Gastrocnemius medialis (tissue), 4 donors: ENCODE measurements at places on chromosomes 13 and 19. TPM values are rescaled to one million over a fixed set of nuclear protein-coding genes. Genes with fewer than 3 reads are reported as not detected.

DNA sequence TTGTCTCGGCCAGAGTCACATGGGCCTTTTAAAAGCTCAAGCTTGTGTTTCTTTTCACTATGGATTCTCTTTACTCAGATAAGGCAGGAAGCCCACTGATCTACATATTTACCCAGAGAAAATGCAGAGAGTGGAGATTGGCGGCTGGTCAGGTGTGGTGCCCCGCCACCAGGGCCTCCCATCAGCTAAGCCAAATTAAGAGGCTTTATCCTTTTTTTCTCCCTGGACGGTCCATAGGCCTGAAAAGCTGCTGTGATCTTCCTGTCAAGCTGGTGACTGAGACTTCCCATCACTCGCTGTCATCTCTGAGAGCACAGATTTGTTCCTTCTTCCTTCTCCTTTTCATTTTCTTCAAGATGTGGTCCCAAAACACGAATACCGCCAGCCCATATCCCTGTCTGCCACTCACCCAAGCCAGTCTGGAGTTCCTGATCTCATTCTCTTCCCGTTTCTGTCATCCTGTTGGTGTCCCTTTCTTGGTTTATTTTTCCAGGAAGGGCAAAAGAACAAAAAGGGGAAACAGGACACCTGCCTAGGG lies 1.9 kb downstream of the SAFB start:
- peak overlapping the region; percentile 97 for H3K27ac ChIP-seq
- H3K4me3 ChIP-seq, result peak overlapping the region; percentile 82
- peaks cover 65% of the 10 kb centered on the region for H3K4me1 ChIP-seq
- no peak for DNase-seq
- no peaks in the 10 kb centered on the region for H3K27me3 ChIP-seq

- no peak overlapping the region for H3K27ac ChIP-seq
- no peaks in the 10 kb centered on the region for H3K4me1 ChIP-seq
- H3K36me3 ChIP-seq, result no peaks in the 10 kb centered on the region
Measured at GRCh38 chr19:3725640-3726310, 17.6 kb downstream of the TJP3 start.

GRCh38 chr19:40797166-40797962 lies 1.6 kb upstream of the EGLN2 start:
- no peaks in the 10 kb centered on the region for H3K27me3 ChIP-seq
- H3K27ac ChIP-seq, result peak overlapping the region; percentile 96
- no peak overlapping the region for H3K4me3 ChIP-seq
- H3K4me1 ChIP-seq, result peaks cover 32% of the 10 kb centered on the region

GRCh38 chr13:36382030-36382429 lies 35.8 kb upstream of the SPART start:
- DNase-seq, result no peak
- H3K4me1 ChIP-seq, result no peaks in the 10 kb centered on the region
- H3K36me3 ChIP-seq, result no peaks in the 10 kb centered on the region
- H3K27ac ChIP-seq, result no peak overlapping the region

The PCP2 gene
- not detected for total RNA-seq

- peak; percentile 51 for DNase-seq
- H3K4me3 ChIP-seq, result no peak overlapping the region
- H3K36me3 ChIP-seq, result no peaks in the 10 kb centered on the region
- no peaks in the 10 kb centered on the region for H3K27me3 ChIP-seq
- peaks cover 40% of the 10 kb centered on the region for H3K4me1 ChIP-seq
Measured at GRCh38 chr13:113929628-113930615, 44.0 kb downstream of the C13orf46 start.

- no peak within 1 kb of the TSS for H3K27ac ChIP-seq
- H3K27me3 ChIP-seq, result no peaks in the 10 kb centered on the region
- no peaks in the 10 kb centered on the region for H3K36me3 ChIP-seq
- DNase-seq, result no peak
Measured at GRCh38 chr13:42781352-42781751, at the start of gene FAM216B. Gene FAM216B, plus strand, starts transcription at chr13:42781584. Its CDS starts 2,484 bp downstream, at chr13:42784068.

The MUC16 gene
- total RNA-seq, result not detected

The GSX1 gene
- not detected for total RNA-seq

DNA sequence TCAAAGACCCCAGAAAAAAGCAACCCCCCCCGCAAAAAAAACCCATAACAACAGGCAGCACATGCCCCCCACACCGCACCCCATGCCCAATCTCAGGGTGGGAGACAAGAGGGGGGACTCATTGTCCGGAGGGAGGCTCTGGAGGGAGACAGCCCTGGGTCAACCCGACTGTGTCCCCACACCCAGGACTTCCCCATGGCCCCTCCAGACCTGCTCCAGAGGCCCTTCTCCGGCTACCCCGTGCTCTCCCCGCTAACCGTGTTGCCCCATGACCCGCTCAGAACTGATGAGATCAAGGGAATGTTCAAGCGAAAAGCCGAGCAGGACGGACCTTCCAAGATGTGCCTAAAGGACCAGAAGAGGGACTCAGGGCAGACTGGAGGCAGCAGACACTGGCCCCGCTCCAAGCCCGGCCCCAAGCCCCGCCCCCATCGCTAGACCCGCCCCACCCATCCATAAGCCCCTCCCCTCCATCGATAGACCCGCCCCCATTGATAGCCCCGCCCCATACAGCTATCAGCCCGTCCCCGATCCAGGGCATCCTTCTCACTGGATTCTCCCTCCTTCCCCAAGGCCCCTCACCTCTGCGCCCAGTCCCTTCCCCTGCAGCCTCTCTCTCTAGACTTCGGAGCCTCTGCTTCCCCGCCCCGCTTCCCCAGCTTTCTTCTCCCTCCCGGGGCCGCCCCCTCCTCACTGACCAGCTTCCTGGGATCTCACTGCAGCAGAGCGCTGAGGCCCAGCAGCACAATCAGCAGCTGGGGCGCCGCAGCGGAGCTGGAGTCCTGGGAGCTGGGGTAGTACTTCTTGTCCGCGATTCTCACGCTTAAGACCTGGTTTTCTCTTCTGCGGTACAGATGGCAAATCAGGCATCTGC lies 2.2 kb downstream of the BST2 start:
- DNase-seq, result no peak
- H3K36me3 ChIP-seq, result no peaks in the 10 kb centered on the region
- H3K4me1 ChIP-seq, result no peaks in the 10 kb centered on the region

DNA sequence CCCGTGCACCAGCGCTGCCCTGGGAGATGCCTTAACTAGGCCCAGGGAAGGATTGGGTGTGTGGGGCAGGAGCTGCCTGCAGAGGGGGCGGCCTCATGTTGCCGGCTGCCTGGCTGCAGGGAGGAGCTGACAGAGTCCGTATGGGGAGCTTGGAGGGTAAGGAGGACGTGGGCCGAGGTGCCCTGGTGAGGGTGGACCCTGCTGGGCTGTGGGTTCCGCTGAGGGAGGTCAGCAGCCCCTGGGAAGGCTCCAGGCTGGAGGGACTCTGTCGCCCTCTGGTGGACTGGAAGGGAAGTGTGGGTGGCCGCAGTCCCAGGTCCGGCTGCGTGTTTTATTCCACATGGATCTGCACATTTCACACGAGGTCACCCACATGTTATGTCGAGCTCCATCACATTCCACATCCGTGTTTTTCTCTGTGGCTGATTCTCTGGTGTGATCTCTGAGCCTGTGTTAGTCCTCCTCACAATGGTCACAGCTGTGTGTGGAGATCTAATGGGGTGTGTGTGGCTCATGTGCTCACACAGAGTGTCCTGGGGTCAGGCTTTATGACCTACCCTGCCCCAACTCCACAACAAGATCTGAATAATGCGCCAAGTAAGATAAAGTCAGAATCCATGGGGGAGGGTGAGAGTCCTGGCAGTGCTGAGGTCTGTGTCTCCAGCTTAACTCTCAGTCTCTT lies 1.8 kb upstream of the CEACAM8 start:
- no peaks in the 10 kb centered on the region for H3K4me1 ChIP-seq
- DNase-seq, result no peak
- no peaks in the 10 kb centered on the region for H3K27me3 ChIP-seq
- no peaks in the 10 kb centered on the region for H3K36me3 ChIP-seq

GRCh38 chr13:109606520-109606919 lies 179.9 kb downstream of the IRS2 start:
- DNase-seq, result no peak
- no peak overlapping the region for H3K4me3 ChIP-seq
- H3K27me3 ChIP-seq, result no peaks in the 10 kb centered on the region

GRCh38 chr19:5628919-5629481 lies 6.1 kb downstream of the SAFB start:
- no peaks in the 10 kb centered on the region for H3K36me3 ChIP-seq
- no peak for DNase-seq
- no peaks in the 10 kb centered on the region for H3K27me3 ChIP-seq
- H3K4me3 ChIP-seq, result no peak overlapping the region
- peaks cover 81% of the 10 kb centered on the region for H3K4me1 ChIP-seq
- H3K27ac ChIP-seq, result peak overlapping the region; percentile 31

The OR7C1 gene
- 0.05 TPM for total RNA-seq

- H3K4me1 ChIP-seq, result peaks cover 21% of the 10 kb centered on the region
- H3K27me3 ChIP-seq, result no peaks in the 10 kb centered on the region
- H3K36me3 ChIP-seq, result no peaks in the 10 kb centered on the region
- H3K4me3 ChIP-seq, result peak overlapping the region; percentile 70
Measured at GRCh38 chr19:50204811-50205675, 1.6 kb downstream of the MYH14 start.

The ZNF134 gene
- total RNA-seq, result 13.1 TPM

DNA sequence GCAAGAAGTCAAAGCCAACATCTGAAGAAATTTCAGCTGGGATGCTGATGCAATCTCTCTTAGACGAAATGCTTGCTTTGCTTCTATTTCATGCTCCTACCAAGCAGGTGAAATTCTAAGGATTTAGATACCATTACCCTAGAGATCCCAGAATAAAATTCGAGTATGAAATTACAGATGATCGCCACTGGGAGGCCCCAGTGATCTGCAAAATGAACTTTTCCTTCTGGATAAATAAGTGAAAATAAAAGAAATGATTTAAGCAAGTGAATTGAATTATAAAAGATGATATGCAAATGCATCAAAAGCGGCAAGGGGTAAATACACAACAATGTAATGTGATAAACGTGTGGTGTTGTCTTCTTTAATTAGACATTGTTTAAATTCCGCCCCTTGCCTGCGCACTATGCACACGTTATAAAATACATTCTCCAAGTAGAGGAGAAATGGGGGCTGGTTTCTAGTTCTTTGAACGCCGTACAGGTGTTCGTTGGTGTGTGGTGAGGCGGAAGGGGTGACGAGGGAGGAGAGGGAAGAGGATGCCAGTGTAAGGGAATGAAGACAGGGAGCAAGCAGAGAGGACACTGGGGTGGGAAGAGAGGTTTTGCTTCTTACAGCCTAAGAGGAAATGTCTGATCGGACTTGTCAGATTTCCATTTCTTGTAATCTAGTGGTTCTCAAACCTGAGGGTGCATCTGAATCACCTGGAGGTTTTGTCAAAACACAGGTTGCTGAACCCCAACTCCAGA lies 58.0 kb downstream of the ERCC5 start:
- no peaks in the 10 kb centered on the region for H3K36me3 ChIP-seq
- peak overlapping the region; percentile 39 for H3K27ac ChIP-seq
- no peaks in the 10 kb centered on the region for H3K4me1 ChIP-seq
- no peaks in the 10 kb centered on the region for H3K27me3 ChIP-seq
- H3K4me3 ChIP-seq, result no peak overlapping the region
- DNase-seq, result no peak

The KLHL26 gene
- total RNA-seq, result 9.0 TPM

GRCh38 chr19:12790628-12791344 lies 500 bp upstream of the JUNB start:
- DNase-seq, result no peak
- H3K4me1 ChIP-seq, result peaks cover 45% of the 10 kb centered on the region
- H3K27ac ChIP-seq, result peak overlapping the region; percentile 99
- peak overlapping the region; percentile 91 for H3K4me3 ChIP-seq
- no peaks in the 10 kb centered on the region for H3K36me3 ChIP-seq
- no peaks in the 10 kb centered on the region for H3K27me3 ChIP-seq

GRCh38 chr13:49539313-49539712 lies 43.6 kb downstream of the PHF11 start:
- H3K27me3 ChIP-seq, result no peaks in the 10 kb centered on the region
- H3K4me3 ChIP-seq, result no peak overlapping the region
- DNase-seq, result no peak
- H3K27ac ChIP-seq, result no peak overlapping the region

The SOHLH2 gene
- not detected for total RNA-seq

- H3K36me3 ChIP-seq, result no peaks in the 10 kb centered on the region
- no peaks in the 10 kb centered on the region for H3K4me1 ChIP-seq
- H3K27ac ChIP-seq, result no peak overlapping the region
- no peak overlapping the region for H3K4me3 ChIP-seq
- DNase-seq, result no peak
- no peaks in the 10 kb centered on the region for H3K27me3 ChIP-seq
Measured at GRCh38 chr13:102128216-102128810, 273.5 kb downstream of the FGF14 start.

The GCDH gene
- total RNA-seq, result 45.7 TPM

The ATP1A3 gene
- total RNA-seq, result not detected

DNA sequence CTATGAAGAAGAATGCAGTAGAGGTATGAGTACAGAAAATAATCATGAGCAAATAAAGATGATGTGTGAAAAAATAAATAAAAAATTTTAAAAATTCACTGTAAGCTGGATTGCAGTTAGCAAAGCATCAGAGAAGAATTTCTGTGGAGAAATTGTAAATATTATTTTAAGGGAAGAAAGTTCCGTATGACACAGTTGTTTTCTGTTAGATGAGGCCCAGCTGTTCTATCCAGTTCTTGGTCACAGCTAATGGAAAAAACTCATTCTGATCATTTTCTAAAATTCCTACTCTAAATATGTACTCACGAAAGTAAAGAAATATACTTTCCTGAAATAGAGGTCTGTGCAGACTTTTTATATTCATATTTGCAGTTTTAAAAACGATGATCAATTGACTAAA lies 578.8 kb downstream of the DCT start:
- no peak overlapping the region for H3K4me3 ChIP-seq
- no peaks in the 10 kb centered on the region for H3K4me1 ChIP-seq
- no peaks in the 10 kb centered on the region for H3K27me3 ChIP-seq

DNA sequence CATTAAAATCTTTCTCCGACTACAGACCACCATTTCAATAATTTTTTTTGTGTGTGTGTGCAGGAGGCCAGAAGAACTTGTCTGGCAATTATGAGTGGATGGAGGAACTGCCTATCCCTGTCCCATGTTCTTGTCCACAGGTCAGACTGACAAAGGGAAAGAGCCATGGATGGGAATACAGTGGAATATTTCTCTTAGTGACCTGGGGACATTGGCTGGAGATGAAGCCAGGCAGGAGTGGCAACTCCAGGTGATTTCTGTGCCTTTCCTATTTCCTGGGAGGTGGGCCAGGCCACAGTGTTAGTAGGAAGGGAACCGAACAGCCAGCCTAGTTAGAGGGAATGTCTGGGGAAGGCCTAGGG lies 3.7 kb downstream of the PSG9 start:
- H3K27ac ChIP-seq, result no peak overlapping the region
- H3K4me3 ChIP-seq, result no peak overlapping the region
- H3K36me3 ChIP-seq, result no peaks in the 10 kb centered on the region
- no peaks in the 10 kb centered on the region for H3K4me1 ChIP-seq

- no peak for DNase-seq
- no peak overlapping the region for H3K27ac ChIP-seq
- no peaks in the 10 kb centered on the region for H3K4me1 ChIP-seq
- no peaks in the 10 kb centered on the region for H3K27me3 ChIP-seq
- H3K4me3 ChIP-seq, result no peak overlapping the region
Measured at GRCh38 chr19:42693760-42694350, 46.4 kb downstream of the PSG3 start.

GRCh38 chr13:113732176-113732960 lies 26.7 kb upstream of the TMEM255B start:
- DNase-seq, result no peak
- no peak overlapping the region for H3K4me3 ChIP-seq
- no peaks in the 10 kb centered on the region for H3K4me1 ChIP-seq
- no peaks in the 10 kb centered on the region for H3K36me3 ChIP-seq
